Airway epithelial cell (primary cell): ENCODE measurements at places on chromosomes 16 and 17. TPM values are rescaled to one million over a fixed set of nuclear protein-coding genes. Genes with fewer than 3 reads are reported as not detected.

IGFBP4 gene
- 33.6 and 35.5 TPM in 2 replicates for total RNA-seq

MPP3 gene
- total RNA-seq, result 4.6 and 4.9 TPM in 2 replicates

SLC47A1 gene
- total RNA-seq, result 0.99 and 2.9 TPM in 2 replicates

TP53TG3 gene
- not detected in 2 replicates for total RNA-seq

PIRT gene
- total RNA-seq, result not detected in 2 replicates

MILR1 gene
- total RNA-seq, result 0.28 and 4.3 TPM in 2 replicates

TAF15 gene
- total RNA-seq, result 19.7 and 35.0 TPM in 2 replicates

HEXIM1 gene
- total RNA-seq, result 19.5 and 24.3 TPM in 2 replicates

MAP3K14 gene
- total RNA-seq, result 4.8 and 5.2 TPM in 2 replicates

ABCA9 gene
- under 0.01 TPM in 1 of 2 replicates, not detected in the other for total RNA-seq

SEPTIN12 gene
- total RNA-seq, result not detected in 2 replicates

SPIRE2 gene
- total RNA-seq, result 1.1 and 1.2 TPM in 2 replicates

FAM20A gene
- not detected in 2 replicates for total RNA-seq

KRT9 gene
- 0.78 and 1.0 TPM in 2 replicates for total RNA-seq

TBC1D3I gene
- 0.28 TPM in 1 of 2 replicates, not detected in the other for total RNA-seq

NECAB2 gene
- total RNA-seq, result 0.42 TPM in 1 of 2 replicates, not detected in the other

SPEM2 gene
- total RNA-seq, result not detected in 2 replicates

SNTB2 gene
- 12.3 and 19.0 TPM in 2 replicates for total RNA-seq

TNFRSF13B gene
- total RNA-seq, result not detected in 2 replicates

KRTAP16-1 gene
- total RNA-seq, result not detected in 2 replicates

SOX9 gene
- total RNA-seq, result 11.1 and 12.6 TPM in 2 replicates

TMEM101 gene
- 51.8 and 70.0 TPM in 2 replicates for total RNA-seq

BRIP1 gene
- 5.8 and 7.1 TPM in 2 replicates for total RNA-seq

KLHL10 gene
- total RNA-seq, result not detected in 2 replicates

KRT39 gene
- total RNA-seq, result not detected in 2 replicates

LLGL2 gene
- total RNA-seq, result 47.7 and 48.8 TPM in 2 replicates

OTOA gene
- total RNA-seq, result not detected in 2 replicates

SLC12A3 gene
- total RNA-seq, result not detected in 2 replicates

HOXB9 gene
- not detected in 2 replicates for total RNA-seq

VPS25 gene
- total RNA-seq, result 98.8 and 108 TPM in 2 replicates

CDK12 gene
- total RNA-seq, result 20.0 and 27.1 TPM in 2 replicates

ITPRIPL2 gene
- 19.8 and 20.0 TPM in 2 replicates for total RNA-seq

KRTAP4-7 gene
- not detected in 2 replicates for total RNA-seq

CTF1 gene
- total RNA-seq, result 1.6 and 2.5 TPM in 2 replicates

HOXB1 gene
- not detected in 2 replicates for total RNA-seq

TP53I13 gene
- 29.0 and 40.4 TPM in 2 replicates for total RNA-seq

GP2 gene
- not detected in 2 replicates for total RNA-seq

PRRT2 gene
- not detected in 2 replicates for total RNA-seq

OR4D2 gene
- total RNA-seq, result not detected in 2 replicates

TMC8 gene
- 0.46 and 0.85 TPM in 2 replicates for total RNA-seq

CA7 gene
- total RNA-seq, result not detected in 2 replicates

GAST gene
- total RNA-seq, result 7.2 TPM in 1 of 2 replicates, not detected in the other

PLLP gene
- total RNA-seq, result 7.5 and 8.6 TPM in 2 replicates

OMG gene
- not detected in 2 replicates for total RNA-seq

CEP295NL gene
- total RNA-seq, result not detected in 2 replicates

PDPK1 gene
- total RNA-seq, result 11.8 and 18.5 TPM in 2 replicates

PMFBP1 gene
- 0.35 TPM in 1 of 2 replicates, not detected in the other for total RNA-seq

RNF112 gene
- not detected in 2 replicates for total RNA-seq

GPR142 gene
- total RNA-seq, result not detected in 2 replicates

CCL3 gene
- total RNA-seq, result not detected in 2 replicates

GLIS2 gene
- total RNA-seq, result 2.1 and 3.2 TPM in 2 replicates

MT4 gene
- not detected in 2 replicates for total RNA-seq

RPL38 gene
- total RNA-seq, result 665 and 1,270 TPM in 2 replicates

SPNS3 gene
- not detected in 2 replicates for total RNA-seq

TRAPPC1 gene
- total RNA-seq, result 88.2 and 93.5 TPM in 2 replicates

MYH13 gene
- not detected in 2 replicates for total RNA-seq

RPUSD1 gene
- total RNA-seq, result 48.0 and 50.6 TPM in 2 replicates

CAVIN1 gene
- total RNA-seq, result 230 and 255 TPM in 2 replicates

CCDC154 gene
- total RNA-seq, result not detected in 2 replicates

FBXO39 gene
- total RNA-seq, result 0.07 TPM in 1 of 2 replicates, not detected in the other
